Kasumi-1 (cell line): ENCODE measurements at places on chromosomes 7 and 10.

DNA sequence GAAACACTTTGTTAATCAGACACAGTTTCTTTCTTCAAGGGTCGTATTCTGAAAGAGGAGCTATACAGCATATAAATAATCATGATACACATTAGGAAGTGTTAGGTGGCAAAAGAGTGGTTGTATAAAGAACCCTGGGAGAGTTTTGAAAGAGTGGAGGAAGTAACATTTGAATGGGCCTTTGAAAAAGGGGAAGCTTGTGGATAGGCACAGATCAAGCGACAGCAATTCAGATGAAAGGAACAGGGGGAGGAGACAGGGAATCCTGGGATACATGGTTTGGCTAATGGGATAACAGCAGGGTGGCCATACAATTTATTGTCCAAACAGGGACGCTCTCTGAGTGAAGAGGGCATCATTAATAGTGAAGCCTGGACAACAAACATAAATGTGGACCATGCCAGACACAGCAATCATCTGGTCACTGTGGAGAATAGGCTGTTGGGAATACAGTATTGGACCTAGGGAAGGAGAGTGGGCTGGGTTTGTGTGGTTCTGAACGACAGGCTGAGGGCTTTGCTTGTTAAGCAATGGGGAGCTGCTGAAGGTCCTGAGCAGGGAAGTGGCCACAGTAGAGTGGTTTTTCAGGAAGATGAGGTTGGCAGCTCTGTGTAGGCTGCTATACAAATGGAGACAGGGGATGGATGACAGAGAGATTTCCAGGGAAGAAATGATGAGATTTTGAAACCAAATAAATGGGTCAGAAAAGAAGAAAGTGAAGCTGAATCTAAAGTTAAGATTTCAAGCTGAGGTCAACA, 75.9 kb downstream of the ICA1 start:
- DNase-seq = peak; percentile 71

GRCh38 chr7:71484380-71484779, 352.4 kb downstream of the GALNT17 start:
- no peak for DNase-seq

DNA sequence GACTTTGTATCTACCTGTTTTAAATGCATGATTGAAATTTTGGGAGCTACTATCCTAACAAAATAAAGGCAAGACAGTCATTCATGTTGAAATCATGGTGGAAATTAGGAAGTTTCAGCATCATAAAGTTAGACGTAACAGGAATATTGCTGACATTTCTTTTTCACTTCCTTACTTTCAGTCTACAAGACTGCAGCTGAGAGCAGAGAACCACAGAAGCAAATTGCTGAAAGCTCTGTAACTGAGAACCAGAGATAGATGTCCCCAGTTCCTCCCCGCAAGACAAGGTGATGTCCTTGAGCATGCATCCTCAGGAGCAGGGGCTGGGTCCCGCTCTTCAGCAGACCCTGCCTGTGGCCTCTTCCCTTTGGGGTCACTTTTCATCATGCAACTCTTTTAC, 466.3 kb upstream of the POM121L12 start:
- DNase-seq = no peak

DNA sequence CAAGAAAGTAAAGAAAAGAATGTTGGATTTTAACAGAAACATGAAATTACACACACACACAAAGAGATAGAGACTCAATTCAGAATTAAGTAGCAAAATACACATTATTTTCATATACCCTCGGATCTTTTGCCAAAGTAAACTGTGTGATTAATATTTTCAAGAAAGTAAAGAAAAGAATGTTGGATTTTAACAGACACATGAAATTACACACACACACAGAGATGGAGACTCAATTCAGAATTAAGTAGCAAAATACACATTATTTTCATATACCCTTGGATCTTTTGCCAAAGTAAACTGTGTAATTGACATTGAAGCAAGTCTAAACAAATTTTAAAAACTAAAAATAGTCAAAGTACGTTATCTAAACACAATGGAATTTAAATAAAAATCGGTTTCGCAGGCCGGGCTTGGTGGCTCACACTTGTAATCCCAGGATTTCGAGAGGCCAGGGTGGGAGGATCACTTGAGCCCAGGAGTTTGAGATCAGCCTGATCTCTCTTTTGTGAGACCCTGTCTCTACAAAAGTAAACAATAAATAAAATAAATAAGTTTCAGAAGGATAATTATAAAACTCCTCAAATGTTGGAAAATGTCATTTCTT, 337.3 kb upstream of the MAGI2 start:
- DNase-seq = no peak

DNA sequence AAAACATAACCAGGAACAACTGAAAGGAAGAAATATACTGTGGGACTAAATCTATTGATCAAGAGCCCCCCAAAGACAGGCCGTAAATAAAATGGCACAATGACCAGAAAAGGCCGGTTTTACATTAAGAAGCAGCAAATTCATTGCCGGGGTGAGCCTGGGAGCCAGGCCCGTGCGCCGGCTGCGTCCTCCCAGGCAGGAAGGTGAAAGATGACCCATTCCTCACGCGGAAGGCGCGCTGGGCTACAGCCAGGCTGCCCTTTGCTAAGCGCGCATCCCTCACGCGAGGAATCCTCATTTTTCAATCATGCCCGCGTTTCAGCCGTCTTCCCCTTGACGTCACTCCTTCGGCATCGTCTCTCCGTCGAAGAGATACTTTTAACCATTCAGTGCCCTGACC, 47.6 kb upstream of the MGMT start:
- no peak for DNase-seq
